H9 (cell line): ENCODE measurements at places on chromosomes 11 and 22. TPM values are rescaled to one million over a fixed set of nuclear protein-coding genes. Genes with fewer than 3 reads are reported as not detected.

API5 gene
- total RNA-seq, result 147 and 151 TPM in 2 replicates

CEP126 gene
- total RNA-seq, result 1.2 TPM in 2 replicates

KDM4E gene
- not detected in 2 replicates for total RNA-seq

B4GALNT4 gene
- 101 and 105 TPM in 2 replicates for total RNA-seq

DNA sequence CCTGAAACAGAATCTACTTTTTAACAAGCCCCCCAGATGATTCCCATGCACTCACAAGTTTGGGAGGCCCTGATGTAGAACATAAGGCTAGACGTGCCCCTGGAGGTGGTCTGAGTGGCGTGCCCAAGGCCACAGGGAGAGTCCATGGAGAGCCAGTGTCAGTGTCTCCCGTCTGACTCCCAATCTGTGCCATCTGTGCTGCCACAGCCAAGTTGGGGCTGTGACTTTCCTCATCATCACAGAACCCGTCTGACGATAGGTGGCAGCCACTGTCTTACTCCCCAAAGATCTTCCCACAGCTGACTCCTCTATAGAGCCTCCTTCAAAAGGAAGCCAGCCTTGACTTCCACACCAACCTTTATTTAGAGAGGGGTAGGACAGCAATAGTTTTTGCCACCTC lies 470.5 kb downstream of the SOX6 start:
- H3K27me3 ChIP-seq, result no peaks in the 10 kb centered on the region
- no peak overlapping the region for H3K27ac ChIP-seq
- no peaks in the 10 kb centered on the region for H3K36me3 ChIP-seq

GRCh38 chr11:47305734-47306483 lies 36.0 kb downstream of the MADD start:
- H3K4me1 ChIP-seq, result no peaks in the 10 kb centered on the region
- H3K27ac ChIP-seq, result no peak overlapping the region
- H3K4me3 ChIP-seq, result no peak overlapping the region

DNA sequence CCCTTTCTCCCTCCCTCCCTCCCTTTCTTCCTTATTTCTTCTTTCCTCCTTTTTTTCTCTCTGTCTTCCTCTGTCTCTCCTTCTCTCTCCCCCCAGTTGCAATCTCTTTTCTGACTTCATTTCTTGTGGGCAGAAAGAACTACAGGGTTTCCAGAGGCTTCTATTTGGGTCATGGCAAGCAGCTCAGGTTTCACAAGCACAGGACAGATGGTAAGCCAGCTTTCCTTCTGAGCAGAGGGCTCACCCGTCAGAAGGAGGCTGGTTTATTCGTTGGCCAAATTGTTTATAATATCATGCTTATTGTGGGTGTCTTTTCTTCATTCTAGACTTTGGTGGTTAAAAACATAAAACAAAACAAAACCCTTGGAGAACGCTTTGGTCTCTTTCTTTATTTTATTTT lies 58.9 kb upstream of the CLMP start:
- peaks cover 2% of the 10 kb centered on the region; the same call in 1 of the 3 replicates for H3K36me3 ChIP-seq
- DNase-seq, result no peak
- H3K4me1 ChIP-seq, result no peaks in the 10 kb centered on the region
- H3K27ac ChIP-seq, result no peak overlapping the region

DNA sequence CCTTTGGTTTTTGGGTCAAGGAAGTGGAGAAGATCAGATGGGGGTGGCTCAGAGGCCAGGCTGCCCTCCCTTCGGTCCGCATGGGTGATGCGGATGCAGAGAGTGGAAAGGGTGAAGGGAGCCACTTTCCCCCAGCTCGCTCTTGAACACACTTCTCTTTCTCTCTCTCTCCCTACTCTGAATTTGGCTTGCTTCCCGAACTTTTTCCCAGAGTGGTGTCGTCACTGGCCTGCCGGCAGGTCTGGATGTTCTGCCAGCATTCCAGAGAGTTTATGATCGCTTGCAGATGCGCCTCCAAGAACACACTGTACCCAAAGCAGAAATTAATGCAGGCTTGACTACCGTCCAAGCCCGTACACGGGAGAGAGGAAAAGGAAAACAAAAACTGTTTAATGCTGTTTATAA lies 103.2 kb downstream of the ZBTB16 start:
- H3K4me3 ChIP-seq, result no peak overlapping the region
- H3K4me1 ChIP-seq, result peaks cover 4% of the 10 kb centered on the region; the same call in 1 of the 2 replicates
- no peak overlapping the region for H3K27ac ChIP-seq
- no peaks in the 10 kb centered on the region; the same call in 2 of the 3 replicates for H3K36me3 ChIP-seq

DNA sequence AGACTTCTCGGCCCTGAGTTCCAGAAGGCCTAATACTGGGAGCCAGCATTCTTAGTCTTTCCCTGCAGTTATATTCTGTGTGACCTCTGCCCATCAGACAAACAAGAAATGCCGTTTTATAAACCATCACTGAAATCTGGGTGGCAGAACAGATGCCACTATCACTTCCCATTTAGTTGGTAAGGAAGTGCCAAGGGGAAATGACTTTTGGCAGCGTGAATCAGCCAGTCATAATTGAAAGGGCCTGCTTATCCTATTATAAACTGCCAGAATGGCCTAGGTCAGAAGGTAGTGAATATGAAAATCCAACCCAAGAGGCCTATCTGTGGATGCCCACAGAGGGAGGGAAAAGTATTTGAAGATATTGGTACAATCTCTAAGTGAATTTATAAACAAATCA lies 646.8 kb upstream of the CCDC90B start:
- H3K27me3 ChIP-seq, result no peaks in the 10 kb centered on the region
- H3K4me3 ChIP-seq, result no peak overlapping the region
- no peak overlapping the region for H3K27ac ChIP-seq
- no peaks in the 10 kb centered on the region for H3K4me1 ChIP-seq
- DNase-seq, result no peak

- no peak for DNase-seq
- H3K27me3 ChIP-seq, result no peaks in the 10 kb centered on the region
- no peaks in the 10 kb centered on the region for H3K4me1 ChIP-seq
- peaks cover 5% of the 10 kb centered on the region for H3K36me3 ChIP-seq
- no peak overlapping the region for H3K27ac ChIP-seq
- no peak overlapping the region for H3K4me3 ChIP-seq
Measured at GRCh38 chr22:23670378-23671295, 20.2 kb upstream of the RGL4 start.

DNA sequence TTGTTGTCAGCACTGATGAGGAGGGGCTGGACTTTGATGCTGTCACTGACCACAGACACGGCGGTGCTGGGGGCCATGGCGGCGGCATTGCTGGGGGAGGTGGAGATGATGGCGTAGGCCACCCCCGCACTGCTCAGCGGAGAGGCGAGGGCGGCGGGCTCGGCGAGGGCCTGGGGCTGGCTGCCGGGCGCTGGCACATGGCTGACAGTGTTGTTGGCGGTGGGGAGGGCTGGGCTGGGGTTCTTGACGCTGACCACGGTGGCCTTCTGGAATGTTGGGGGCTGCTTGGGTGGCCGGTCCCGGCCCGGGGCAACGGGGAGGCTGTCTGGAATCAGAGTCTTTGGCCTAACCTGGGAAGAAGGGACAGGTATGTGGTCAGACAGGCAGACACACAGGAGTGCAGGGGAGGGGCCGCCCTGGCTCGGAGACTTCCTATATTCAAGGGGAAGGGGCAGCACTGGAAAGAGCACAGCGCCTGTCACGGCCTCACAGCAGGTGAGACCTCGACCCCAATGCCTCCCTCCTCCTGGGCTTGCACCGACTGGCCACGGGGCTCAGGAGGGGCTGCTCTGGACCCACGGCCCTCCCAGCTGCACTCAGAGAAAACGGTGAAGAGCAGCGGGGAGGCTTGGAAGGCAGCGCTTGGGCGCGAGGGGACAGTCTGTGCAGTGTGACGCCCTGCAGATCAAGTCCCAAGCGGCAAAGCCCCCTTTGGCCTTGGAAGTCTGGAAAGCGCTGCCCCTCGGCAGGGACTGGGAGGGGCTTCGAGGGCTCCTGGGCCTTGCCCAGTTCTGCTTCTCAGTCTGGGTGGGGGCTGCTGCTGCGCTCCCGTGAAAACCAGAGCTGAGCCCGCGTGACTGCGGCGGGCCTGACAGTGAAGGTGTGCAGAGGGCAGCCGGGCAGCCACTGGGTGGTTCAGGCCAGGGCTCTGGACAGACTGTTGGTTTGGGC lies 93.2 kb downstream of the PHF21B start:
- H3K4me3 ChIP-seq, result no peak overlapping the region
- no peak for DNase-seq
- H3K36me3 ChIP-seq, result peaks cover 50% of the 10 kb centered on the region

DNA sequence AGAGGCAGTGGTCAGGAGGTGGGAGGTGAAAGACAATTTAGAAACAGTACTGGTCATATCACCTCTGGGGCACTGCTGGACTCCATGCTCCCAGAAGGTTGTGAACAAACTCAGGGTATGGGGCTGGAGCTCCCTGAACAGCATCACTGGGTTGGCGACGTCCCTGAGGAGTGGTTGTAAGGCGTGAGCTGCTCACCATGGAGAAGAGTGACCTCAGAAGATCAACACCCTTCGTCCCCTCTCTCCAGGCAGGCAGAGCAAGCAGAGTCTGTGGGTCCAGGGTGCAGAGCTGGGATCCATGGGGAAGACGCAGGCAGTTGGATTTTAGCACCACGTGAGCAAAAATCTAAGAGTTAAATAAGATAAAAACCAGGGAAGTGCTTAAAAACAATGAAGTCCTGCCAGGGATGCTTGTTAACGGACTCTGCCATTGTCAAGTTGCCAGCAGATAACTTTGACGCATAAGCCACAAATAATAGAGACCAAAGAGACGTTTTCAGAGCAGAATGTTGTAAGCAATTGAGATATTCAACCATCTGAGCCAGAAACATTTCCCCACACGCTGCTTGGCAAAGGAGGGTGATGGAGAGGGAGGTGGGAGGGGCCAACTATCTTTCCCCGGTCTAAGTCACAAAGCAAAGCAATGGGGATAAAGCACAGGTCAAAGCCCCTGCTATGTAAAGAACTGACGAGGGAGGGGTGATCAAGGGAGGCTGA lies 13.6 kb downstream of the PNPLA5 start:
- H3K4me3 ChIP-seq, result no peak overlapping the region
- peaks cover 4% of the 10 kb centered on the region; the same call in 2 of the 3 replicates for H3K36me3 ChIP-seq
- no peak overlapping the region for H3K27ac ChIP-seq
- H3K4me1 ChIP-seq, result no peaks in the 10 kb centered on the region
- H3K27me3 ChIP-seq, result no peaks in the 10 kb centered on the region
- peak; percentile 19 for DNase-seq

- no peaks in the 10 kb centered on the region for H3K36me3 ChIP-seq
- no peaks in the 10 kb centered on the region for H3K4me1 ChIP-seq
- H3K4me3 ChIP-seq, result no peak overlapping the region
- H3K27me3 ChIP-seq, result no peaks in the 10 kb centered on the region
- DNase-seq, result peak; percentile 25
Measured at GRCh38 chr11:1206391-1207271, 16.2 kb upstream of the MUC5B start.

GRCh38 chr22:36765943-36766450 lies 9.9 kb downstream of the IFT27 start:
- no peak overlapping the region for H3K27ac ChIP-seq
- no peak overlapping the region for H3K4me3 ChIP-seq
- peaks cover 46% of the 10 kb centered on the region for H3K36me3 ChIP-seq
- H3K27me3 ChIP-seq, result no peaks in the 10 kb centered on the region
- DNase-seq, result no peak

DNA sequence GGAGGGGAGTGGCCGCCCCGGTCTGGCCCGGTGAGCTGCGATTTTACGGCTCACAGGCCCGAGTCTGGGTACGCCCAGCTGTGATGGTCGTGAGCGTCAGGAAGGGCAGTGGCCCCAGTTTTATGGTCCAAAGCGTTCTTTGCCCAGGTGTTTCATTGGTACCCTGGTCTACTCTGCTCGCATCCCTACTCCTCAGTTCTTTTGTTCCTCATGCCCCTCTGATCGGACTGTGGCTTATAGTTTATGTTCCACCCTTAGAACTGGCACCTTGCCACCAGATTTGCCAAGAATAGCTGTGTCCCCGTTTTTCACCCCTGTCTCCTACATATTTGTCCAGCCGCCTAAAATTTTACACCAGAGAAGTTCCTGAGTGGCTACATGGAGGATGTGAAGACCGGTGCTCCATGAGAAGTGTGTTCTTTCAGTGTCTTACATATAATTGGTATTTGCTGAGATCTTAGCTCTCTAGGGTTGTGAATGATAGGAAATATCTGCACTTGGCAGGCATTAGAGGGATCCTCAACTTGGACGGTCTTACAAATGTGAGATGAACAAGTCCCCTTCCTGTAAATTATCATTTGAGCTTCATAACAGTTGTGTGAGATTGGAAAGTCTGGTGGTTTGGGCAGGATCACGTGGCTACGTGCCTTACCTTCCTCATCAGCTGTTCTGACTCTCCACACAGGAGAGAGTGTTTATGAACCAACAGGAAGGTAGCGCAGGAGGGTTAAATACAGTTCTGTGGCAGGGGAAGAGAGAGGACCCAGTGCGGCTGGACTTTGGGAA lies 1.1 kb downstream of the PANX1 start:
- no peak overlapping the region for H3K4me3 ChIP-seq
- DNase-seq, result no peak
- H3K27ac ChIP-seq, result no peak overlapping the region
- no peaks in the 10 kb centered on the region for H3K27me3 ChIP-seq
- peaks cover 16% of the 10 kb centered on the region; the same call in 1 of the 2 replicates for H3K4me1 ChIP-seq

DNA sequence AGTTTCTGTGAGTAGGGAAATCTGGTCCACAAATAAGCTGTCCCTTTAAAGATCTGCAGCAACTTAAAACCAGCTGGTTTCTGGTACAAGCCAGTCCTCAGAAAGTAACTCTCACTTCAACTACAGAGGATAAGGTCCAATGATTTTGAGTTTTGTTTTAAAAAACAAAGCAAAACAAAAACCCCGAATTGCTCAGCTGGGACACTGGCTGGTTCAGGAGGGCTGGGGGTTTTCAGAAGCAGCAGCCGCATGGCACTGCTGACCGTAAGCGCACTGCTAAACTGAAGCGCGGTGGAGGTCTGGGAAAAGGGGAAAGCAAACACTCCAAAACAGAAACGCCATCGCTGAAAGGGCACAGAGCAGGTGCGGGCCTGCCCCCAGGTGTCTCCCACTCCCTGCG lies 59.7 kb downstream of the MICAL3 start:
- DNase-seq, result no peak
- no peak overlapping the region for H3K4me3 ChIP-seq
- peaks cover 6% of the 10 kb centered on the region for H3K36me3 ChIP-seq
- no peaks in the 10 kb centered on the region for H3K27me3 ChIP-seq
- no peaks in the 10 kb centered on the region; the same call in 1 of the 2 replicates for H3K4me1 ChIP-seq

DNA sequence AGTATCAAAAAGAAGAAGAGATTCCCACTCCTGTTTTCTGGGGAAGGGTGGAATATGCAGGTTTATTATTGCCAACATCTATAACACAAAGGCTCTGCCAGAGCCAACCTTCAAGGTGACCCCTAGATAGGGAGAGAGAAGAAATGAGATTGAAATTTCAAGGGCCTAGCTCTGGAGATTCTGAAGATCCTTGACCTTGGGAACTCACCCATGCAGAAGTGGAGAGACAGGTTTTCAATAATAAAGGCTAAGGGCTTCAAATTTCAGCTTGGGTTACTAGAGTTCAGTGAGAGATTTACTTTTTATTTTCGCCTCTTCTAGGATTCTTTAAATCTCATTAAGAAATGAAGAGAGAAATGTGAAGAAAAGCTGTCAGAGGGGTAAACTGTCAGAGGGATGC lies 98.4 kb downstream of the CD44 start:
- H3K27me3 ChIP-seq, result no peaks in the 10 kb centered on the region
- H3K4me1 ChIP-seq, result peaks cover 1% of the 10 kb centered on the region; the same call in 1 of the 2 replicates
- H3K27ac ChIP-seq, result no peak overlapping the region
- DNase-seq, result no peak

- peaks cover 6% of the 10 kb centered on the region; the same call in 1 of the 2 replicates for H3K4me1 ChIP-seq
- no peaks in the 10 kb centered on the region for H3K27me3 ChIP-seq
- H3K27ac ChIP-seq, result no peak overlapping the region
- peaks cover 4% of the 10 kb centered on the region; the same call in 1 of the 2 replicates for H3K36me3 ChIP-seq
Measured at GRCh38 chr22:32745251-32745995, 56.1 kb upstream of the TIMP3 start.

- peak; percentile 72 for DNase-seq
- H3K4me3 ChIP-seq, result peak overlapping the region; percentile 52; the same call in 2 of the 3 replicates
- no peak overlapping the region for H3K27ac ChIP-seq
- no peaks in the 10 kb centered on the region for H3K36me3 ChIP-seq
- peaks cover 7% of the 10 kb centered on the region; the same call in 1 of the 2 replicates for H3K4me1 ChIP-seq
- H3K27me3 ChIP-seq, result no peaks in the 10 kb centered on the region
Measured at GRCh38 chr11:61923166-61924063, 6.0 kb upstream of the RAB3IL1 start.
